ENCODE measurements at places on chromosomes 7 and 10. TPM values are rescaled to one million over a fixed set of nuclear protein-coding genes. Genes with fewer than 3 reads are reported as not detected.

The SAP25 gene
- total RNA-seq = not detected

DNA sequence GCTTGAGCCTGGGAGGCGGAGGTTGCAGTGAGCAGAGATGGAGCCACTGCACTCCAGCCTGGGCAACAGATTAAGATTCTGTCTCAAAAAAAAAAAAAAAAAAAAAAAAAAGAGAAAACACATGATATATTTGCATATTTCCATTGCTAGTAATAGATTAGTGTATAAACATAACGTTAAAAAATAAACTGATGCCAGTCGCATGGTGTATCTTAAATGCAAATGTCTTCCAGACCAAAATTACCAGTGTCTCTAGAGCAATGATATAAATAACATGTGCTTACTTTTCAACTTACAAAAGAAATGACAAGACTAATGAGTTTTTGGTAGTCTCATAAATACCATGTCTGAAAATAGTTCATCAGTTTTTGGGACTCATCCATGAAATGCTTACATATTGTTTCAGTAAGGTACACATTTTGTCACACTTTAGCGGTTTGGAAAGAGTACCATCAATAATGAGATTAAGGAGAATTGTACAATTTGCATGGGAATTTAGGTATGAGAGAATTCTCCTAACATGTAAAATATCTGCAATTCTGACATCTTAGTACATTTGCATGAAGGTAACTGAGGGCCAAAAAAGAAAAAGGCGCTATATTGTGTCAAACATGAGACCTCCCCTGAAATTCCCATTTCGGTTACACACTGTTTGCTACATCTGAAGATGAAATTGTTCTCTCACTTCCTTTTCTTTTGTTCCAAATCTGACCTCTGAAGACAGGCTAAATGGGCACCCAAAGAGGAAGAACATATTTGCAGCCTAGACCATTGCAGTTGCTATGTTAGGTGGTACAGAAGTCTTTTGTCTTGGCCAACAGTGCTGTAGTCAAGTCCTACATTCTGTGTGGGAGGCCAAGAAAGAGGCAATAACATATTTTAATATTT is 51.5 kb upstream of the PIP4K2A start:
- DNase-seq = no peak

- DNase-seq = no peak
These were observed 90.9 kb upstream of the IKZF1 start for GRCh38 chr7:50213622-50214017.

- no peak for DNase-seq
These were observed 110.4 kb downstream of the COL28A1 start for GRCh38 chr7:7425321-7425720.

Data from IMR-90 (cell line).